NCI-H524 treated with DMSO at 0.1 percent for 48 hours (cell line): ENCODE measurements at places on chromosomes 5 and 9.

DNA sequence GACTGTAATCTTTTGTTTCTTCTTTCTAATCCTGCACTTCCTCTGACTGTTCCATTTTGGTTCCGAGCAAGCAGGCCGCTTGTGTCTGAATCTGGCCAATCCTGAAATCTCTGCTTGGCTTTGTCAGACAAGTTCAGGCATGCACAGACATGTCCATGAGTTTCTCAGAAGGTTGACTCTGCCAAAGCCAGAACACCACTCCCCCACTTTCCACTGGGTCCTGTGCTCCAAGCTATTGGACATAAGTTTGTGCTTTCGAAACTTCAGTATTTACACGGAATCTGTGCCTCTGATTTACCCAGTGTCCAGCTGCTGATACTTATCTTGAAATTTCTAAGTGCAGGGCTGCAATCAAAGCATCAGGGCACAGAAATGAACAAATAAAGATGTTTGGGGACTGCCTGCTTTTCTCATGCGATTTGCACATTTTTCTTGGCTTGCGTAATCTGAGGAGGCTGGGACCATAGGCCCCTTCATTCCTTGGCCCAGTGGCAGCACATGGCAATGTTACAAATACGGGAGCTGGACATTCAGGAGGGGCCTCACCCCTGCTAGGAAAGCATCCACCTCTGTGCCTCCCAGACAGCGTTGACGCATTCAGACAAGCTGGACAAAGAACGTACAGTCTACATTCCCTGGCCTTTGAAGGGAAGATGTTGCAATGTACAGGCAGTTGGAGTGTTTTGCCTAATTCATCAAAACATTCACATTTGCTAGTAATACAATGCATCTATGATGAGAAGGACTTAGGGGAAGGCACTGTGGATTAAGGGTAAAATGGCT lies 209.2 kb upstream of the PAPPA start:
- DNase-seq = no peak

DNA sequence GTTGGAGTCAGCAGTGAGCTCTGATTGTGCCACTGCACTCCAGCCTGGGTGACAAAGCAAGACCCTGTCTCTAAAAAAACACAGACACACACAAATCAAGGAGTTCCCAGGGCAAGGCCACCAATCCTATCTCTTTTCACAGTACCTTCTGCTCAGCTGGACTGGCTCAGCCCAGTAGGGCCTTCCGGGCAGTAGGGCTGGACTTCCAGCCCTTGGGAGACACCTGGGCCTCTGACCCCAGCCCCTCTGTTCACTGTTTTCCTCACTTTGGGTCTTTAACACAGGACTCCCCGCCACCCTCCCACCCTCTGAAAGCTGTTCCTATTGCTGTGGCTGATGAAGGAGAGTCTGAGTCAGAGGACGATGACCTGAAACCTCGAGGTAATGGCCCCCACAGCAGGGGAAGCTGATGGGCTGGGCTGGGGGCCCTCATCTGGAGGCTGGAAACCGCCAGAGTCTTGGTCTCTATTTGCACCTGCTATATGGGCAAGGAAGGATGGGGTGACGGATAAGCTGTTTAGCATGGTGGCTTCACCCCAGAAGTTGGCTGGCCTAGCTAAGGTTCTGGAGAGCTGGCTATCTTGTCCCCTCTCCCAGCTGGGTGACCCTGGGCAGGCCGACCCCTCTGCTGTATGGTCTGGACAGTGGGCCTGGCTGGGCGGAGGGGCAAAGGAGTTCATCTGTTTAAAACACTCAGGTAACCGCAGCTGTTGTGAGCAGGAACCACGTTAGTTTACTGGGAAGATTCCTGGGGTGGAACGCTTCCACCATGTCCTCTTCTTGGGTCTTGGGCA lies 25.6 kb downstream of the USP20 start:
- DNase-seq = no peak

DNA sequence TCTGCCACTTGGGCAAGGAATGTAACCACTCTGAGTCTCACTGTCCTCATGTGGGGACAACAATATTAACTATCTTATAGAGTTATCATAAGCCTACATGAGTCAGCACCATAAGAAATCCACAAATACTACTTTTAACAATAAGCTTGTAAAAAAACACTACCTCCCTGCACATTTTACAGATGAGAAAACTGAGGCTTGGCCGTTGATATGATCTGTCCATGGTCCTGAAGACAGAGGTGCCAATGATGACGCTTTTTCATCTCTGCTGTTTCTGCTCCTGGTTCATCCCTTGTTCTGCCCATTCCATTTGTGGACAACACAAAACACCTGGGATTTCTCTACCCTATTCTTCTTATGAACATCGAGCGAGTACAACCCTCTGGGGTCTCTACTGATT lies 23.4 kb upstream of the STRBP start:
- no peak for DNase-seq

DNA sequence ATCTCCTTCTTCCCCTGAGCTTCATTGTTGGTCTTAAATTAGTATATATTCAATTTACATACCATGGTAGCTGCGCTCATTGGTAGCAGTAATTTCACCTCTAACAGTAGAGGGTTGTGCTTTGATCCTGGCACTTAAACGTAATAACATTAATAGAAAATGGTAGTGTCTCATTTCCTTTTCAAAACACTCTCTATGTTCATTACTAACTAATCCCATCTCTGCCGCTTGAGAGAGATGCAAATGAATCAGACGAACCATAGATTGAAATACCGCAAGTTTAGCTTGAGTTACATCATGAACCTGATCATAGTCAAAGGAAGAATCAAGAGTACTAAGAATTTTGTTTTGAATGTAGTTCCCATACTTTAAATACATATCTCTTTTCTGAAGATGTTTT lies 2.2 kb downstream of the THBS4 start:
- DNase-seq = no peak

- DNase-seq = no peak
Measured at GRCh38 chr9:134896834-134897583, 16.4 kb downstream of the FCN2 start.

- DNase-seq = no peak
Measured at GRCh38 chr5:107431998-107432397, 238.7 kb downstream of the EFNA5 start.

GRCh38 chr5:132528866-132529634 lies 14.3 kb downstream of the IL5 start:
- DNase-seq = no peak

GRCh38 chr9:101050650-101051049 lies 22.1 kb downstream of the PLPPR1 start:
- no peak for DNase-seq

DNA sequence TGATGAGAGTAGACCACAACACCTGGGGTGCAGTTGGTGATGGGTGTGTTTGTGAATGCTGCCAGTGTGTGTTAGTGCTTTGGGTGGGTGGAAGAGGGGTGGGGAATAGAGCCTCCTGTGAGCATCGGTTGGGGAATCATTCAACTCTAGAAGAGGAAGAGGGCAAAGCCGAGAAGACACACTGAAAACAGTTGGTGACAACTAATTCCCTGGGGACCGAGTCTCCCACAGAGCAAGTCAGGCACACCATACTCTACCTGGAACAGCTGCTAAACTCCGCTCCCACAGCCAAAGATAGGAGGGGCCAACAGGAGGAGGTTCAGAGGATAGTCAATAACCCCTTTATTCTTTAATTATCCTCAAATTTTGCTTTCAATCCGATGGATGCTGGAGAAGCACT lies 1.6 kb upstream of the ARHGEF39 start:
- DNase-seq = no peak

GRCh38 chr5:87195104-87195591 lies 72.5 kb upstream of the RASA1 start:
- no peak for DNase-seq

DNA sequence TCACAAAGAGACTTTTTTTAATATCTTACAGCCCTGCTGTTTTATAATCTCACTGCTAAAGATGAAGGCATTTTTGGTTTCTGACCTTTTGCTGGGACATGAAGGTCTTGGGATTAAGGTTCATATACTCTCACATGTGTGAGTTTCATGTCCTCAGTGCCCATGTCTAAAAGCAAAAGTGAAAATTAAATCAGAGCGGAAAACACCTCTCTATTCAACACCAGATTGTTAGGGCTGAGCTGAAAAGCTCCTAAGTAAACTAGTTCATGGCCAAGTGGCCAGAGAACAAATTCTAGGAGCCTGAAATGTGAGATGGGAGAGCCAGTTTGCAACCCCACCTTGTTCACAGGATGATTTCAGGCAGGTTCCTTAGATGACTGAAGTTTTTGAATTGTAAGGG lies 110.9 kb downstream of the GRIA1 start:
- DNase-seq = no peak

- DNase-seq = no peak
Measured at GRCh38 chr9:120416781-120417427, 163.1 kb downstream of the CDK5RAP2 start.

DNA sequence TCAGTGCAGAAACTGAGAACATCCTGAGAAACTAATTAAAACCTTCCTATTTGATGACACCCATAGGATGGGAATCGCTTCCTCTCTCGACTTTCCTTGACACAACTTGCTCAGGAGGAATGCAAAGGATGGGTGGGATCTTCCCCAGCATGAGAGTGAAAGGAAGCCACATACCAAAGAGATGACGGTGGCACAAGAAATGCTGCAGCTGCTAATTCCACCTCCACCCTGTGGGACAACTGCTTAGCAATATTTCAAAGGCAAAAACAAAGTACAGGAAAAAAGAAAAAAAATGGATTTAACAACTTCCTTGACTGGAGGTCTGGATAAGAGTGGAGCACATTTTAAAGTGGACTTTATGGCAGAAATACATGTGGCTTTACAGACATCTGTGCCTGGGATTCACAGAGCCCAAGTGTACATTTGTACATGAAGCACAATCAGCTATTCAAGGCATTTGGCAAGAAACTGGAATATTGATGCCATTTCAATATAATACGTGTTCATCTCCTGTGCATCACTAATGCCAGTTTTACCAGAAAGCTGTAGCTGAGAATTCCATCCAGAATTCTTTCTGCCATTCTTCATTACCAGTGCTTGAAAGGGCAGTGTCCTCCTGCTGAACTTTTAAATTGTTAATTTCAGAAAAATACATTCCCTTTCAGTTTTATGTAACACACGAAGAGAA lies 359.2 kb upstream of the ACTBL2 start:
- DNase-seq = no peak

DNA sequence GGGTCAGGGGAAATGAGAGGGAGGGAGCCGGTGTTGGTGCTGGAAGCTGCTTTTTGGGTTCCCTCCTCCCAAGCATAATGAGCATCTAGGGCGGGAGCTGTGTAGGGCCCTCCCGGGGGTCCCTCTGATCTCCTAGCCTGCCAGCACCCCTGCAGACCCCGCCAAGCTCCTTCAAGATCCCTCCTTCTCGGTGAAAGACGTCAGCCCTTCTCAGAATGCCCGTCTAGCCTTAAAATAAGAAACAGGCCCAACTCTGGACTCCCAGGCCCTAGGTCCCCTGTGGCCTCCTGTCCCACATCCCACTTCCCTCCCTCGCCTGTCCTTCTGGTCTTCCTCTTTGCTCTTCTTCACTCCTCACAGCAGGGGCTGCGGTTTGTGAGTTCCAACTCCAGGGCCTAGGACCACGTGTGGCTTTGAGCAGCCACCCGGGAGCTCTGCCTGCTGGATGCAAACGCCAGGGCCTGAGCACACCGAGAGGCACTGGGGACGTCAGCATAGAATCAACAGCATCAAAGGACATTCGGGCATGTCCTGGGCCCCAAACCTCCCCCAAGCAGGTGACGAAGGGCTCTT lies 8.8 kb upstream of the SCGB3A1 start:
- no peak for DNase-seq

- DNase-seq = no peak
Measured at GRCh38 chr5:144042156-144042555, 128.3 kb downstream of the YIPF5 start.

- no peak for DNase-seq
Measured at GRCh38 chr5:96333391-96333790, 99.7 kb downstream of the PCSK1 start.

GRCh38 chr5:135340568-135340967 lies 58.5 kb downstream of the MACROH2A1 start:
- DNase-seq = no peak

DNA sequence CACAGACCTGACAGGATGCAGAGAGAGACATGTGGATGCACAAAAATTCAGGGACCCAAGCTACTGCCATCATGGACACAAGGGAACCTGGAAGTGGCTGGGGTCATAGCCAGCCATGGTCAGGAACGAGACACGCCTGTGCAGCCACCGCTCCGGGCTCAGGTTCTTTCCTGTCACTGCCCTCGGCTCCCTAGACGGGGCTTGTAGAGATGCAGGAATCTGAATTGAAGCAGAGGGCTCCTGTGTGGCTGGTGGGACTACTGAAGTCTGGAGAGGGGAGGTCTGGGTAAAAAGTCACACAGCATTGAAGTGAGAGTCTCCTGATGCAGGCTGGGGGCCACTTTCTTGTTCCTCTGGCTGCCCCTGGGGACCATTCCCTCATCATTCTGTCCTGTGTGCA lies 32.3 kb upstream of the PTGS1 start:
- no peak for DNase-seq

GRCh38 chr5:176820937-176821336 lies 10.6 kb downstream of the UNC5A start:
- no peak for DNase-seq

GRCh38 chr9:22216730-22217172 lies 207.6 kb upstream of the CDKN2B start:
- DNase-seq = no peak

DNA sequence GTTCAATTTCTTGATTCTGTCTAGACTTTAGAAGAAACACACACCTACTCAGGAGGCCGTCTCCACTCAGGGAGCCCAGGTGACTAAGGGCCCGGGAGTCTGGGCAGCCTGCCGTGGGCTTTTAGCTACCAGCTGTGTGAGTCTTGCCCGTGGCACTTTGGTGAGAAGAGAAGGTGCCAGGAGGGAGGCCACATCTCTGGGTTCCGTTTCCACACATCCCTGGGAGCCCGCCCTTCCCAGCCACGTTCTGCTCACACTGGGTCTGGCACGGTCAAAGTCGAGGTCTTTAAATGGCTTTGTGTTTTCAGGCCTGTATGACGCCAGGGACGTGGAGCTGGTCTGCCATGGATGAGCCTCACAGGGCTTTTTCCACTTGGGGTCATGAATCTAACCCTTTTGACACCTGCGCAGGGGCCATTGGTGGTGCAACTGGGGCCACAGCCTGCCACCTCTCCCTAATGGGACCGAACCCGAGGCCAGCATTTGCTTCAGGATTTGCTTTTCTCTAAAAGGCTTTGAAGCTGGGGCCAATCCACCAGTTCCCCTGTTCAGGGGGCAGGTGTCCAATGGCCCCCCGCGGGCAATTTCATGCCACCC lies 17.2 kb upstream of the FCN2 start:
- no peak for DNase-seq

GRCh38 chr5:14753947-14754346 lies 89.4 kb downstream of the OTULIN start:
- DNase-seq = peak; percentile 66

DNA sequence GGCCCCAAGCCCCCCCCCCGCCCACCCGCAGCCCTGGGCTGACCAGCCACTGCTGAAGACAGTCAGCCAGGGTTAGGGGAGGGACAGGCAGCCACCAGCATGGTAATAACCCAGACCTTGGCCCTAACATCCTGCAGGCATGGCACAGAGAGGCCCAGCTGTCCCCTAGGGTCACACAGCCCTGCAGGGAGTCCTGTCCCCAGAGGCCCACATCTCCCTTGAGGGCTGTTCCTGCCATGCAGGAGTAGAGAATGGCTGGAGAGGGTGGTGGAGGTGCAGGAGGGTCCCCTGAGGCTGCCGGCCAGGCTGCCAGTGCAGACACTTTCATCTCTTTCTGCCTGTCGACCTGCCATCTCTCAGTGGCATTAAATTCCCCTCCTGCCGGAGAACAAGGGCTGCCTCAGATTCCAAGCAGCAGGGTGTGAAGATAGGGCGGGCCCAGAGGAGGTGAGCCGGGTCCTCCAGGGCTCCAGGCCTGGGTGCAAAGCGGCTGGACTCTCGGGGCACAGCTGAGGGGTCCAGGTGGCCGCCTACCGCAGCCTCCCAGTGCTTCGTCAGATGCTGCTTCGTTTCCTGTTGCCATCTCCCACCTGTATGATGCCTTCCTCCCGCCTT lies 40.0 kb downstream of the CXXC5 start:
- DNase-seq = no peak
